ENCODE measurements at places on chromosomes 12 and 14.

DNA sequence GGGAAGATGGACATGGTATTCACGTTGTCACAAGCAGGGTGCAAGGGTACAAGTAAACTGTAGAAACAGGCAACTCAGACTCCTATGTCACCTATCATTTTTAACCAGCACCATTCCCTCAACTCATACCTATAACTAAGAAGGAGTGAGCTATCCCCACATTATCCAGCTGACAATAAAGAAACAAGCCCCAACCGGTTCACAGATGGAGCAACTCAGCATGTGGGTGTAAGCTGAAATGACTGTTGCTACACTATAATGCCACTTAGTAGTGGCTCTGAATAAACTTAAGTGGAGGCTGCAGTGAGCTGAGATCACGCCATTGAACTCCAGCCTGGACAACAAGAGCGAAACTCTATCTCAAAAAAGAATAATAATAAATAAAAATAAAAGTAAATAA lies 829.5 kb upstream of the MDGA2 start:
- DNase-seq = no peak

DNA sequence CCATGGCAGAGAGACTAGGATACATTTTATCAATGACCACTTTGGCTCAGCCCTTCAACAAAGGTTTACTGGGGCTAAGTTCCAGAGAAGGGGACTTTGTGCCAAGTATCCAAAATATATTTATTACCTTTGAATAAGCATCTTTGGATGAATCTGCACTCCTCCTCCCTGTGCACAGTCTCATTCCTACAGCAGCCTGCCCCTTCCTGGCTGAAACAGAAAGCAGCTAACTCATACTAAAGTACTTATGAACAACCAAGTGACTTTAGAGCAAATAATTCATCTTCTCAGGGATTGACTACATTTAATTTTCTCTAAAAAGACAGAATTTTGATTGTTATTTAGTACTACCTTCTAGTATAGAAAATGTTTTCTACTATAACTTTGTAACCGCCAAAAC lies 47.8 kb upstream of the ETV6 start:
- no peak for DNase-seq

GRCh38 chr14:61564618-61565091 lies 130.7 kb upstream of the HIF1A start:
- peak; percentile 75 for DNase-seq

DNA sequence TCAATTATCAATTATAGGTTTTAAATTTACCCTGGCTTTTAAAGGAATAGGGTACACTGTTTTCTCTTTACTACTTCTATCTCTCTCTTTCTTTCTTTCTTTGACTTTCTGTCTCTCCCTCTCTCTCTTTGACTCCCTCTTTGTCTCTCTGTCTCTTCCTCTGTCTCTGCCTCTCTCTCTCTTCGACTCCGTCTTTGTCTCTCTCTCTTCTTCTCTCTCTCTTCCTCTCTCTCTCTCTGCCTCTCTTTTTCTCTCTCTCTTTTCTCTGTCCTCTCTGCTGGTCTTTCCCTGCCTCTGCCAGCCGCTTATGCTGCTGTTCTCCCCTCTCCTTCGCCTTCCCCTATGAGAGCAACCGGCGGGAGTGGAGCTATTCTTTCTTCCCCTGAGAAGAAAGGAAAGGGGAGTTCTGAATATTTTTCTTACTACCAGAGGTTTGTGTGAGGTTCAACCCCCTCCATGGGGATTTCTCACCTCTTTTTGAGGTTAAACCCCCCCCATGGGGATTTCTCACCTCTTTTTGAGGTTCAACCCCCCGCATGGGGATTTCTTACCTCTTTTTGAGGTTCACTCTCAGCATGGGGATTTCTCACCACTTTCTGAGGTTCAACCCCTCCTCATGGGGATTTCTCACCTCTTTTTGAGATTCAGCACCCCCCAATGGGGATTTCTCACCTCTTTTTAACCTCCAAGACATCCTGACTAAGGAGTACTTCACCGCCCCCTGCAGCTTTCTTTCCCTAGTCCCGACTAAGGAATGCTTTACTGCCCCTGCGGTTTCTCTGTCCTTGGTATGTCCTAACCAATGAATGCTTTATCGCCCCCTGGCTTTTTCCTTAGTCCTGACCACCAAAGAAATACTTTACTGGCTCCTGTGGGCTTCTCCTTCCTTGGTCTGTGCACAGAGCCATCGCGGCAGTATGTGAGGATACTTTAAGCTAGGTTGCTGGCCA lies 27.4 kb upstream of the DDHD1 start:
- DNase-seq = no peak

DNA sequence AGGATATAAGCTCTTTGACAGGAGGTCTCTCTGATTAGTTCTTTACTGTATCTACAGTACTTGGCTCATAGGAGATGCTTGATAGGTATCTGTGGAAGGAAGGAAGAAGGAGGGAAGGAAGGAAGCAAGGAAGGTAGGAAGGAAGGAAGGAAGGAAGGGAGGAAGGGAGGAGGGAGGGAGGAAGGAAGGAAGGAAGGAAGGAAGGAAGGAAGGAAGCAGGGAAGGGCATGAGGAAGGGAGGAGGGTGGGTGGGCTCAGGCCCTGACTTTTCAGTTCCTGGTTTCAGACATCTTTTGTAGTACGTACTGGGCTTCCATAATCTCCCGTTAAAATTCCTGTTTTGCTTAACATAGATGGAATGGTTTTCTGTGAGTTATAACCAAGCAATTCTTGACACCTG lies 175.0 kb upstream of the NUDT4 start:
- no peak for DNase-seq

GRCh38 chr14:58788655-58789503 lies 151.1 kb downstream of the DACT1 start:
- DNase-seq = no peak

- no peak for DNase-seq
These were observed 3.6 kb upstream of the KRAS start for GRCh38 chr12:25254271-25254880.

- DNase-seq = no peak
These were observed 82.4 kb downstream of the CRADD start for GRCh38 chr12:93759512-93760081.
